ENCODE measurements at places on chromosomes 13 and 19. TPM values are rescaled to one million over a fixed set of nuclear protein-coding genes. Genes with fewer than 3 reads are reported as not detected.

GRCh38 chr19:5975388-5975728, 2.6 kb downstream of the RANBP3 start:
- no peak for DNase-seq

The VSIG10L gene
- total RNA-seq = 2.3 TPM

DNA sequence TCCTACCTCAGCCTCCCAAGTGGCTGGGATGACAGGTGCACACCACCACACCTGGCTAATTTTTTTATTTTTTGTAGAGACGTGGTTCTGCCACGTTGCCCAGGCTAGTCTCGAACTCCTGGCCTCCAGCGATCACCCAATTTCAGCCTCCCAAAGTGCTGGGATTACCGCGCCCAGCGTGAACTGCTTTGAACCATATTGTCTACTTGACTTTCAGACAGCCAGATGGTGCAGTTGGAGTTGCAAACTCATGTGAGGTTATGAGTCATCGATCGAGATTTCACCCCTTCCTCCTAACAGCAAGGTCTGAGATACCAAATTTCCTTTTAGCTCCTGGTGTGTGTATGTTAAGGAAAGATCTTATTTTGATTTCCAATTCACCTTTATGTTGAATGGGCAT, 2.7 kb downstream of the SLC27A1 start:
- no peak for DNase-seq

- DNase-seq = no peak
Observed at GRCh38 chr19:40774916-40775631, at the start of gene MIA. TSS of gene MIA (plus strand) at chr19:40775521. CDS start at chr19:40775543, 22 bp downstream.

The ATP8B3 gene
- total RNA-seq = 0.37 TPM

- DNase-seq = peak; percentile 39
Observed at GRCh38 chr19:3818466-3818865, 32.3 kb upstream of the MATK start.

The TNFSF13B gene
- total RNA-seq = 0.46 TPM

DNA sequence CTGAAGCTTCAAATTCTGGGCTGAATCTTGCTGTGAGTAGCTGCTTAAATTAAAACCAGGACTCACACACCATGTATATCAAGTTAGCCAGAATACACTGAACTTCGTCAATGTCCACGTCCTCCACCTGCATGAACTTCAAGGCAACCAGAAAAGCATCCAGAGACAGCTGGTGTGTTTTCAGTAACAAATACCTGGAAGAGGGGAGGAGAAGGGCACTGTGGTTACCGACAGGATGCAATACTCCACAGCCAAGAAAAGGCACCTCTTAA, 20.4 kb downstream of the PROZ start:
- no peak for DNase-seq

GRCh38 chr13:40384976-40385857, 281.2 kb downstream of the FOXO1 start:
- no peak for DNase-seq

DNA sequence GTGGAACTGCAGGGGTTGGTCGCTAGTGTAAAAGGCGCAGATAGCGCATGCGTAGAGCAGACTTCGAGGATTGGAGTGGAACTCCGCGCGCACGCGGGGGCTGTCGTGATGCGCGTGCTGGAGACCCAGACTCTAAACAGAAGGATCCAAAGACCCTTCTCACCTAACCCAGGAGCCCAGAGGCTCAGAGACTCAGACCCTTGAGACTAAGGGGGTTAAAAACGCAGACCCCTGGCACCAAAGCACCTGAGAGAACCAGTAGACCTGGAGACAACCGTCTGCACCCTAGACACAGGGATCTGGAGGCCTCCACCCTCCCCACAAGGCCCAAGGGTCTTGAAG, 567 bp upstream of the CTU1 start:
- no peak for DNase-seq

DNA sequence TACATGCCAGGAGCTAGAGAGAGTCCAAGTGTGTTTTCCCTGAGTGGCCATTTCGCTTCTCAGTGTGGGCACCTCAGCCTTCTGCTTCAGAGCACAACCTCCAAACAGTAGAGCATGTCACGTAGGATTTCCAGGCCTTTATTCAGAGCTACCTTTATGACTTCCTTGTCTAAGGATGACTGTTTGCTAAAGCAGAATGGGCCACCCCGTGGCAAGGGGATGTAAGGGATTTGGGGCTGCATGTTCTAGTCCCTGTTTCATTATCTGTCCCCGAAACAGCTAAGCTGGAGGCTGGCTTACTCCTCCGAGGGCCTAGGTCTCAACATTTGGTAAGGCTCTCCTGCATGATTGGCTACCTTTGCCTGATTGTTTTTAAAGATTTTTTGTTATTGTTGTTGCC, 6.0 kb downstream of the RNASEH2B start:
- no peak for DNase-seq

The ZGLP1 gene
- 10.1 TPM for total RNA-seq

The ZNF625 gene
- total RNA-seq = 1.1 TPM

DNA sequence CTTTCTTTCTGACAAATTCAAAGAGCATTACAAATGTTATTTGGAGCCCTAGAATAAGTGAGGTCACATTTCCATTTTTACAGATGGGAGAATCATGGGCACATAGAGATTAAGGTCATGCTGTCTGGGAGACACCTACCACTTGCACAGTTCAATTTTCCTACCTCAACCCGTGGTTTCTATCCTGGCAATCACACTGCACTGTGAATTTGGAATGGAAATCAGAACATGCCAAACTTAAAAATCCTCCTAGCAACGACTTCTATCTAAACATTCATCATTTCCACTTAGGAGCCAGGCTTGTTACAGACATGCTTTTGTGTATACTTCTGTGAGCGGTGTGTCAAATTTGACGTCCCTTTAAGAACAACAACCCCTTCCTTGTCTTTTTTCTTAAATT, 251.5 kb downstream of the DNAJC15 start:
- no peak for DNase-seq

DNA sequence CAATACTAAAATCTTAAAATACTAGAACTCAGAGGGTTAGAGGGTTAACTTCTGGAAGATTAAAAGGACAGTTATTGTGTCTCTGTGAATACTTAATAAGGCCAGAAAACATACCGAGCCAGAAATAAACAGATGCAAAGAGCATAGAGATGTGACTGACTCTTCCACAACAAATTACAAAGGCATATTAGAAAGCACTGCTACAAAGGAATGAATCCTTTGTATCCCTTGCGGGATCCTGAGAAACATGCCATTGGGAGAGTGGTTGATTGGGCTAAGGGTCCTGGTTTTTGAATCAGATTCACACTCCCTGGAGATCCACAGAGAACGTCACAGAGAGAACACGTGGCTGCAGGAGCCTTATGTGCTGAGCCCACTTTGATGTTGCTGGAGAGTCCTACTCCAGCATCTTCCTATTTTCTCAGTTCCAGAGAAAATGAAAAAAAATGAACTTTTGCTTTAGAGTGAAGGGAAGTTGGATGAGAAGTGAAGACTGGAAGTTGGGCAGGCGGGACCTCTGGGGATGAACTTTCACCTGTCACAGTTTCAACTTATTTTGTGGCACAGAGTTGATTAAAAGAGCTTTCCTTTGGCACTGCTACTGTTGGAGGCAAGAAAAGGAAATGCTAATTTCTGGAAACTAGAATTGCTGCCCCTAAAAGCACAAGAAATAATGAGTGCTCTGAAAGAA, 309.9 kb downstream of the DCT start:
- no peak for DNase-seq

The RAB20 gene
- 1.4 TPM for total RNA-seq

- DNase-seq = no peak
Observed at GRCh38 chr13:80447747-80448146, 106.8 kb upstream of the SPRY2 start.

The ZNF681 gene
- 3.7 TPM for total RNA-seq

DNA sequence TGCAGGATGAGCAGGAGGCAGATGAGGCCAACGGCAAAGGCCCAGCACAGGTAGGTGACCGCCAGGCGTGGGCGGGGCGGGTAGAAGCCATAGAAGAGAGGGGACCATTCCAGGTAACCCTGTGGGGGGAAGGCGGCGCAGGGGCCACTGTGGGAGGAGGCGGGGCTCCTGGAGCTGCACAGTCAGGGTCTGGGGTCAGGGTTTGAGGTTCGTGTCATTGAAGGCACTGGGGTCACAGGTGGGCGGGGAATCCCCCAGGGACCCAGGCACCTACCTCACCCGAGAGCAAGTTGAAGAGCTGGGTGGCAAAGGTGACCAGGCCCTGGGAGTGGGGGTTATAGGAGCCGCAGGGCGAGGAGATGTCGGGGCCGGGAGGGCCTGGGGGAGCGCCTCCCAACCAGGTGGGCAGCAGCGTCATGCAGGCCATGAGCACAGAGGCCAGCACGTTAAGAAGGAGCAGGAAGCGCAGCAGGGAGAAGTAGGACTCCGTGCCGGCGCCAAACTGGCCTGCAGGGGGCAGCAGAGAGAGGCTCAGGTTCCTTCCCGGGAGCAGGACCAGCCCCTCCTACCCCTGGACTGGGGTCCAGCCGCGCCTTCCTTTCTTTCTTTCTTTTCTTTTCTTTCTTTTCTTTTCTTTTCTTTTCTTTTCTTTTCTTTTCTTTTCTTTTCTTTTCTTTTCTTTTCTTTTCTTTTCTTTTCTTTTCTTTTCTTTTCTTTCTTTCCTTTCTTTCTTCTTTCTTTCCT, 4.6 kb downstream of the TMC4 start:
- DNase-seq = peak; percentile 95

GRCh38 chr19:45958769-45959516, 14.7 kb downstream of the NOVA2 start:
- no peak for DNase-seq

The CDC16 gene
- 69.8 TPM for total RNA-seq

DNA sequence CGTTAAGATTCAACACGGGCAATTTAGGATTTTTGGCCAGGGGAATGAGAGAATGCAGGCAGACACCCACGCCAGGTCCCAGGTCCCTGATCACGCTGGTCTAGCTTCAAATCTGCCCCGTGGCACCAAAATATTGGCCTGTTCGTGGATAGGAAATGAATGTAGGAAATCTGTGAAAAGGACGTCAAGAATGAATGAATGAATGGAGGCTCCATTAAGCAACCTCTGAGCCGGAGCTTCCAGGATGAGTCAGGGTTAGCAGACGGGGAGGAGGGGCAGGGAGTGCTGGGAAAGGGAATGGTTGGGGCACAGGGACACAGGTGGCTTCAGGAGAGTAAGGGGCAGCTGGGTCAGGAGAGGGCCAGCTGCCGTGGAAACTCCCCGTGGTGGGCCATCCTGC, 4.2 kb downstream of the SULT2B1 start:
- no peak for DNase-seq

- DNase-seq = no peak
Observed at GRCh38 chr19:29596080-29596727, 9.9 kb upstream of the POP4 start.

GRCh38 chr19:12527034-12527836, 24.0 kb downstream of the ZNF564 start:
- no peak for DNase-seq

- DNase-seq = no peak
Observed at GRCh38 chr13:51801631-51802099, 2.3 kb downstream of the DHRS12 start.

The RGCC gene
- 185 TPM for total RNA-seq

- no peak for DNase-seq
Observed at GRCh38 chr13:43031881-43032280, 8.5 kb downstream of the DNAJC15 start.

The ZNF284 gene
- 1.4 TPM for total RNA-seq

GRCh38 chr13:23950736-23951510, 53.6 kb upstream of the C1QTNF9B start:
- DNase-seq = no peak

- no peak for DNase-seq
Observed at GRCh38 chr13:93227878-93228642, 1.5 kb downstream of the GPC6 start.

The DOCK6 gene
- 1.7 TPM for total RNA-seq

GRCh38 chr13:109899316-109899715, 112.9 kb upstream of the IRS2 start:
- no peak for DNase-seq

The IL4I1 gene
- 36.4 TPM for total RNA-seq

DNA sequence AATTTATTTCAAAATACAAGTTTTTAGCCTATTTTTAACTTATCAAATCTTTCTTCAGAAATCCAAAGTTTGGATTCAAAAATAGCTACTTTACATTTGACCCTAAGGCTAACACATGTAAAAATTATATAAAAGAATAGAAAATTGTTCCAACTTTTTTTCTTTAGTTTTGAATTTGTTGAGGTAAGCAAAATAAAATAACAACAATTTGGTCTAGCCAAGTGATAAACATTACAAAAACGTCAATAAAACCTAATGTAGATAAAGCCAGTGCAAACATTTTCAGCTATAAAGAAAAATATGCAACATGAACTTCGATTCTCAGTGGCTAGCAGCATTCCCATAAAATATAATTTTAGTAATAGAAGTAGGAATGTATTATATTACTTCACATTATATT, 400.3 kb downstream of the PCDH9 start:
- DNase-seq = no peak

- no peak for DNase-seq
Observed at GRCh38 chr13:88623150-88623549, 952.0 kb downstream of the SLITRK5 start.

The ZNF813 gene
- 4.6 TPM for total RNA-seq

DNA sequence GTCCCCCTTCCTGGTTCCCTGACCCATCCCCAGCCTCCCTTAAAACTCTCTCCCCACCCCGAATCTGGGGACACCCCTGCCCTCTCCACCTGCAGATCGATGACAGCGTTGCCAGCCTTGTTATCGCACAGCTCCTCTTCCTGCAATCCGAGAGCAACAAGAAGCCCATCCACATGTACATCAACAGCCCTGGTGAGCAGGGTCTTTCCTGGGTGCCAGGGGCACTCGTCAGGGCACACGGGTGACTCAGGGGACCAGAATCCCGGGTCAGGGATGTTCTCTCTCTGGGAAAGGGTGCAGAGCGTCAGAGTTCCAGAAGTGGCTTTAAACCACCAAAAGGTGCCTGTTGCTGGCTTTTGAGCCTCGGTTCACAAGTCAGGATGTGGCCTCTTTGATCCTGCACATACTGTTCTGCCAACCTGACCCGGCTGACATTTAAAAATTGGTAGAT, 1.0 kb downstream of the CLPP start:
- DNase-seq = peak; percentile 28

DNA sequence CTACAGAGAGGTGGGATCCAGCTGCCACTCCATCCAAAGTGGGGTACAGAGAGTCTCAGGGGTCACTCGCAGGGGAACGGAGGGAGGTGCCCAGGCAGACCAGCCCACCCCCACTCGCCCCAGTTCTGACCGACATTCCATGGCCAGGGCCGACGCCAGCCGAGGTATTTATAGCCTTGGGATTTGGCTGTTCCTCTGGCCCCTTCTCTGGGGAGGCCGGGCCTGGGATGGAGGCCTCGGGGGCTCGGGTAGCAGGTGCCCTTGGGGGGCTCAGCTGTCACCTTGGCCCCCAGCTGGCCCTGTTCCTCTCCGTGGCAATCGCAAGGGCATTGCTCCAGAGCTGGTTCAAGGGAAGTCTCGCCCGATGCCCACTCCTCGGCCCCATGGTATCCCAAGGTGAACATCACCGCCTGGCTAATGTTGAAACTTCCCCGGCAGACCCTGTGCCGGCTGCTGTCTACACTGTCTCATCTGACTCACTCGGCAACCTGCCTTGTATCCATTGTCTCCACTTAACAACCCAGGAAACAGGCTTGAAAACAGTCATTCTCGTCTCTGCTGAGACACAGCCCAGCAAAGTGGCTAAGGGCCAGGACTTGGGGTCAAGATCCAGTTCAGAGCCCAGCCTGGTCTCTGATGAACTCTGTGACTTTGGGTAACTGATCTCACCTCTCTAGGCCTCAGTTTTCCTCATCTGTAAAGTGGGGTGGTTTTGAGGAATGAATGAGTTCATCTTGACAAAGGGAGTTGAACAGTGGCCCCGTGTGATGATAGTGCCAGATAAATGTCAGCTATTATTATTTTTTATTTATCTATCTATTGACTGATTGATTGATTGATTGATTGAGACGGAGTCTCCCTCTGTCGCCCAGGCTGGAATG, 9.7 kb downstream of the PRKACA start:
- no peak for DNase-seq

GRCh38 chr13:107266657-107267056, 698.7 kb upstream of the ARGLU1 start:
- no peak for DNase-seq
